ENCODE measurements at places on chromosomes 6 and 20.

DNA sequence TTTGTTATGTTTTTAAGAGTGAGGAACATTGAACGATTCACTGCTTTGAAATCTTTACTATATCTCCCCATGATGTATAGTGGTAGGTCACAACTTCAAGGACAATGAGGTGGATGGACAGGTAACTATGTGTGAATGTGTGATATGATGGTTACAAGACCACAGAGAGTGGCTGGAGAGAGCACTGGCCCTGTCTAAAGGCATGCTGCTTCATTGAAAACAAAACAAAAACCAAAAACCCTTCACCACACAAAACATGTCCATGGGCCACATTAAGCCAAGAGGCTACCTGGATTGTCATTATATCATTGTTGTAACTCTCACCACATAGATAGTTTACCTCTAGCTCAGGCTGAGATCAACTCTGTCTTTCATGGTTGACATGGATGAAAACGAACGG is 180.6 kb upstream of the TENT5A start:
- DNase-seq = no peak

DNA sequence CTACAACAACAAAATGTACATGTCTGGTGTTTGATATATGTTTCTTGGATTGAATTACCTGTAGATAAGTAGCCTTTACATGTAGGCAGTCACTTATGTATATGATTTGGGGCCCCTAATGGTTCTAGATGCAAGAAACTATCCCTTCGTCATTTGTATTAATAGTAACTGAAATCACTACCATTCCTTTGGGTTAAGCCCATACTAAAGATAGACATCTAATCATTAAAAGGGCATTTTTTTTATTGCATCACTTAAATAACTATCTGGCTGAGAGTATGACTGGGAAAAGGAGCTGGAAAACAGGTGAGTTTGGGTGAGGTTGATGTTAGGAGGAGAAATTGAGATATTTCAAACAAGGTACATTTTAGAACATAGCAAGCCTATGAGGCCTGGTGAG is 213.5 kb upstream of the PLN start:
- no peak for DNase-seq

GRCh38 chr20:42610070-42610469 is 579.6 kb downstream of the PTPRT start:
- DNase-seq = no peak

GRCh38 chr6:36266913-36267644 is 2.8 kb upstream of the PNPLA1 start:
- no peak for DNase-seq

GRCh38 chr6:146990821-146991798 is 213.1 kb upstream of the STXBP5 start:
- DNase-seq = no peak

DNA sequence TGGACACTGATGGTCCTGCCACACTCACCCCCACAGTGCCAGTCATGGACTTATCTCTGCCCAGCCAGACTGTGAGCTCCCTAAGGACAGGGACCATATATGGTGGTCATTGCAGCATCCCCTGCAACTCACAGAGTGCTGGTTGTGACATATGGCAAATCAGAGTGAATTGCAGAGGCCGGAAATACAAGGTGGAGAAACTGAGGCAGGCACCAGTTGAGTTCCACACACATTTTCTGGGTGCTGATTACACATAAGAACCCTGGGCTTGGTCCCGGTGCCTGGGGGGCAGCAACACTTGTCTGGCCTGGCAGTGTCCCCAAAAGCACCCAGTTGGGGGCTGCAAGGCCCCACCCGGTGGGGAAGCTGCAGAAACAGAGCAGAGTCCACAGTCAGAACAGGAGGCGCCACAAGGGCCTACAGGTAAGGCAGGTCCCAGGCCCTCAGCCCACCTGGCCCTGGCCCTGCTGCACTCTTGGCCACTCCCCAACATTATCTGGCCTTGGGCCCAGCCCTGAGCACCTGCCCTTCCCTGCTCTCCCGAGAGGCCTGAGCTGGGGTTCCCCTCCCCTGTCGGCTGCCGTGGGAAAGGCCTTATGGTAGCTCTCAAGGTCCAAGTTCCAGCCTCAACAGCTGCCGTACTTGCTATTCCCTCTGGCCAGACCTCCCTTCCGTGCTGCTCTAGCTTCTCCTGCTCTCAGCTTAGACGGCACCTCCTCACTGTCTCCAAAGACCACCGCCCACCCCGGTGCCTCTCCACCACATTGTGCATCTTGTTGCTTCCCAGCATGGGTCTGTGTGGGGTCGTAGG is 140.8 kb upstream of the PTPN1 start:
- no peak for DNase-seq

GRCh38 chr6:116265041-116265829 is 11.4 kb upstream of the TSPYL4 start:
- no peak for DNase-seq

DNA sequence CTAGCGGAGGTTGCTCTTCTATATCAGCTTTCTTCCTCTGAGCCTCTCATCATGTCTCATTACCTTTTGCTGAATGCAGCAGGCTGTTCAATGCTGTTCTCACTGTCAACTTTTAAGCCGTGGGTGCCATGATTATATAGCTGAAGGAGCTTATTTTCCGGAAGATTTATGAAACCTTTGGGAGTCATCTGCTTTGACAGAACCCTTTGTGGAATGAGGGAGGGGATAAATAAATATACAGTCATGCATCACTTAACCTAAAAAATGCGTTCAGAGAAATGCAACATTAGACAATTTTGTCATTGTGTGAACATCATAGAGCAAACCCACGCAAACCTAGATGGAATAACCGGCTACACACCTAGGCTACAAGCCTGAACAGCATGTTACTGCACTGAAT is 102.2 kb upstream of the AKAP12 start:
- DNase-seq = no peak

DNA sequence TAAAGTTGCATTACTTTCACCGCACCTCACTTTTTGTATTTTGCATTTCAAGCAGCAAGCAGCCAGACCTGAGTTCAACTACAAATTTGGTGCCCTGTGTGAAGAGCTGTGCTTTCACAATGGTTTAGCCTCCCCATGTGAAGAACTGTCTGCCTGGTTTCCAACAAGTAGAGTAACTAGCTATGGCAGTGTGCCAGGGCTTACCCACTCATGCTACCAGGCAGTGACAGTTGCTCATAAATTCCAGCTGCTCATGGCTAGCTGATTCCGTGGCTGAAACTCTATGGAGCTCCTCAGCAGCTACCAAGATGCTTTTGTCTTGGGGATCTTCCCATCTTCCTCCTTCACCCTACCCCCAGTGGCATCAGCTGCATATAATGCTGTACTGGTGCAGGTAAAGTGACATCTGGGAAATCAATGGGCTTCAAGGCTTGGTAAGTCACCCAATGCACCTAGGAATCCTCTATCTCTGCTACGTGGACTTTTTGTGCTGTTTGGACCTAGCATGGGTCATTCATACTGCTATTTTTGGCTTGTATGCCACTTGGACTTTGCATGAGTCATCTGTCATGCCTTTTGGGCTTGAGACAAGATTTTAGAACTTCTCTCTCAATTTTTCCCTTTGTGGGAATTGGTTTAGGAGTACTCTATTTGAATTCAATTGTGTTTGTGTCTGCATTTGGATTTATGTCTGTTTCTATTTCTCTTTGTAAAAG is 176.5 kb upstream of the GJE1 start:
- DNase-seq = no peak

GRCh38 chr6:33620158-33620855 is 815 bp upstream of the ITPR3 start:
- no peak for DNase-seq

- DNase-seq = no peak
Measured at GRCh38 chr6:91730710-91731109, 1143.8 kb upstream of the MAP3K7 start.

GRCh38 chr6:12516070-12516469 is 200.5 kb upstream of the PHACTR1 start:
- no peak for DNase-seq

DNA sequence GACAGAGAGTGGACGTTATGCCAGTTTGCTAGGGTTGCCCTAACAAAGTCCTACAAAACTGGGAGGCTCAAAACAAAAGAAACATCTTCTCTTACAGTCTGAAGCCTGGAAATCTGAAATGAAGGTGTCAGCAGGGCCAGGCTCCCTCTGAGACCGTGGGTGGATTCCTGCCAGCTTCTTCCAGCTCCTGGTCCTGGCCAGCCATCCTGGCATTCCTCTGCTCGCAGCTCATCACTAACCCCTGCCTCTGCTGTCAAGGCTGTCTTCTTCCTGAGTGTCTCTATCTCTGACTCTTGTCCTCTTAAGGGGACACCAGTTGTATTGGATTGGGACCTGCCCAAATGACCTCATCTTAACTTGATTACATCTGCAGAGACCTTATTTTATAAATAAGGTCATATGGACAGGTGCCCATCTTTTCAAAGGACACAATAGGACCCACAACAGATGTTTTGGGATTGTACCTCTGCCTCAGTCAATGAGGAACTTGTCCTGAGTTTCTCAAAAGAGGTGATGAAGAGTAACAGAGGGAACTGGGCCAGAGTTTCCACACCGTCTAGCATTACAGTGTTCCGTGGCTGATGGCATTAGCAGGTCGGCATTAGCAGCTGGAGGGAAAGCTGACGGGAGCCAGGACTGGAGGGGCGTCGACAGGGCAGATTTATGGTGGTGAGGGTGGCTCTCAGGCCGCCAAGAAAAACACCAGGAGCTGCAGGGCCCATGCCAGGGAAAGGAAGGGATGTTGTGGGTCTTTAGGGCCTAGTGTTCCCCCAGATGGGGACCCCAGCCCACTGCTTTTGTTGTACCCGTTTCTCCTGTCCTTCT is 157.3 kb downstream of the TBXT start:
- no peak for DNase-seq

- no peak for DNase-seq
Measured at GRCh38 chr6:1895721-1896120, 286.0 kb downstream of the FOXC1 start.

DNA sequence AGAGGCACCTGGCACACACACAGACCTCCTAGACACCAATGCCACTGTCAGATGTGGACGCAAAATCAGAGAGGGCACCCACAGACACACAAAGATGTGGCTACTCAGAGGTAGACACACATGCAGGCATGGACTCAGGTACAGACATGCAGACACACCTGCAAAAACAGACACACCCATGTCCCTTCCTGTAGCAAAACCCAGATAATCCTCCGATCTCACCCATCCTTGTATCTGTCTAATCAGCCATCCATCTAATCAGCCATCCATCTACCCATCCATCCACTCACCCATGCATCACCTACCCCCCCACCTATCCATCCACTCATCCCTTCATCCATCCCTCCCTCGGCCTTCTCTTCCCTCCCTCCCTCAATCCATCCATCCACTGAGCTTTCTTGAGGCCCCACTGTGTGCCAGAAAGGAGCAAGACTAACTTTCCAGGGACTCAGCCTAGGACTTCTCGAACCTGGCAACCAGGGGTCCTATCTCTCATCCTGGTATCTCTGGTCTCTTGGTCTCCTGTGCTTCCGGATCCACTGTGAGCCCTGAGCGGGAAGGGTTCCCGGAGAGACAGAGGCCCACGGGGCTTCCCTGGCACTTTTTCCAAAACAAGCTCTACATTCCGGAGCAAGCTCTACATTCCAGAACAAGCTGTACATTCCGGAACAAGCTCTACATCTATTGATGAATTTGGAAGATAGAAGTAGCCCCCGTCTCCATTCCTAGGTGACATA is 1.1 kb upstream of the TGM2 start:
- DNase-seq = no peak

GRCh38 chr6:113112086-113112485 is 745.1 kb upstream of the MARCKS start:
- no peak for DNase-seq

DNA sequence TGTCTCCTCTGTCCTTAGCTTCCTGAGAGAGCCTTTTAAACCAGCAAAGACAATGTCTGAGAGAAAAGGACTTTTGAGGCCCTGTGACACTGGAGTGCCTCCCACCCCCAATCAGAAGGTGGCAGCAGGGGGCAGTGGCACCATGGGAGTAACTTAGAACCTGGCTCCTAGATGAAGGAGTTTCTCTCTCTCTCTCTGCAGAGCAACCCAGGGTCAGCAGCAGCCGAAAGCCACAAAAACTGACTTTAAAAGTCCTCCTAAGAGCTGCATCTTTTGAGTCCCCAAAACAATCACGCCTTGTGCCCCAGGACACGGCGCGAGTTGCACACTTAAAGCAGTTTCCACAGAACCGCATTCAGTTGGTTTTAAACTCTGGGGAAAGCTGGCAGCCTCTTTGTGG is 5.3 kb upstream of the TCP11 start:
- no peak for DNase-seq

DNA sequence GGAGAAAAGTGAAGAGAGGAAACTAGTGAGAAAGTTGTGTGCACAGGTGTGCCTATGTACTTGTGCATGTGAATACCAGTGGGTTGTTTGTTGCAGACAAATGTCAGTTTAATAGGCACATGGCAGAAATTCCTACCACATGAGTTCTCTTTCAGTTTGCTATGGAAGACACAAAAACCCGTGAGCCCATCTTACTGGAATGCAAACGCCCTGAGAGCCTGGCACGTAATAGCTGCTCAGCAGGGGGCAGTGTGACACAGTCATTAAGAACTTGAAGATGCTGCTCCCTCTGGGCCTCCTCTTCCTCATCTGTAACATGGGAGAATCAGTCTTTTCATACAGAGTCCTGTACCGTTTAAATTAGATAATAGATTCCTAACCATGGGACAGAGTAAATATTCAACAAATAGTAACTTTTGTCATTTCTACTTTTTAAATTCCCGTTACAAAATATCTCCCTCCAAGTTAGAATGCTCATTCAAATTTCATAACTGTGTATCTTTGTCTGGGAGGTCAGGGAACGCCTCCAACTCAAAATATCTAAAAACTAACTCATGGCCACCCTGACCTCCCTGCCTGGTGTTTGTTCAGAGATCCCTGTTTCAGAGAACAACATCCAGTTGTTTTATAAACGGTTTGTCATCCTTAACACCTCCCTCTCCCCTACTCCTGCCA is 802.9 kb downstream of the MAFB start:
- no peak for DNase-seq

DNA sequence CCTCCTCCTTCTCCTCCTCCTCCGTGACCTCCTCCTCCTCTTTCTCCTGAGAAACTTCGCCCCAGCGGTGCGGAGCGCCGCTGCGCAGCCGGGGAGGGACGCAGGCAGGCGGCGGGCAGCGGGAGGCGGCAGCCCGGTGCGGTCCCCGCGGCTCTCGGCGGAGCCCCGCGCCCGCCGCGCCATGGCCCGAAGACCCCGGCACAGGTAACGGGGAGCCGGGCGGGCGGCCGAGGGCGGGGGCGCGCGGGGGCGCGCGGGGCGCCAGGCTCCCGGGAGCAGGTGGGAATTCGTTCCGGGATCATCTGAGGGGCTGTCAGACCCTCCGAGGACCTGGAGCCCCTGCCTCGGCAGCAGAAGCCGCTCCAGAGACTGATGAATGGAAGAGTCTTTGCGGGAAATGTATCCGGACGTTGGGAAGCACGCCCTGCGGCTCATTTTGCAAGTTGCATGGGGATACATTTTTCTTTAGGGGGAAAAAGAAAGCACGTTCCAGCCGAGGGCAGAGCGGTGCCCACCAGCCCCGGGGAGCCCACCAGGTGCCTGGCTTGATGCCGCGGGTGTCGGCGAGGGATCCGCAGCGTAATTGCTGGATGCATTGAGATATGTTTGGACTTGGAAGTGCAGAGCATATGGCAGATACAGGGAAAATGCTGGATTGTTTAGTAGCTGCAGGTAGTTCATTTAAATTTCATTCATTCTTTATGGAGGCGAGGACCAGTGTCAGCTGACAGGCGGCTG is 394 bp downstream of the MYB start:
- DNase-seq = no peak
